ENCODE measurements at places on chromosomes 6 and 20.

DNA sequence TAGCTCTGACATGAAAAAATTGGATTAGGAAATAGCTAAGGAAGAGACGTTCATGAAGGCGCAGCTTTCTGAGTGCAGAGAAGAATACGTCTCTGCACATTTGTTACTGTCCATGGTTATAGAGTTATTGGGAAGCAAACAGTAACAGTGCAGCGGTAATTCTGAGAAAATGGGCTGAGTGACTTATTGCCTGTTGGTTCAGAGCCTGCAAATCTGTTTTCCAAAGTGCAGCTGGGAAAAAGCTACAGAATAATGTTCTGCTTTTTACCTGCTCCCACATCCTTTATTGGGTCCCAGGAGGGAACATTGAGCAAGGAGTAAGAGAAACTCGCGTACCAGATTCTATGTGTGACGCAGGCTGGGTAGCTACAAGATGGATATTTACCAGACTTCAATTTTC, 160.2 kb downstream of the BTBD3 start:
- DNase-seq: no peak

DNA sequence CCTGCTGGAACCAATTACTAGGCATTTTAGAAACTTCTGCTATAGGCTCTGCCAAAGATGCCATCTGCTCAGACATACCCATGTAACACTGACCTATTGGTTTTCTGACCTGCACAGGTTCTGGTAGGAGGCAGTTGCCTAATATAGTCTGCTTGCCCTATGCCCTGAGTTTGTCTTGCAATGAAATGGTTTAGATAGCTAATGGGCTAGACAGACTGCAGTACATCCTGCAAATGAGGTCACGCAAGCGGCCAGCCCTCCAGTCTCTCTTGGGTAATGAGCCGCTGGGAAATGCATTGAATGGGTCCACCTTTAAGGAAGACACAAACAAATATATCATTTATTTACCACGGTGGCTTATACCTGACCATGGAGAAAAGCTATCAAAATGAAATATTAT, 90.6 kb upstream of the B3GAT2 start:
- no peak for DNase-seq

- no peak for DNase-seq
Measured at GRCh38 chr6:166935353-166935752, 21.0 kb downstream of the RNASET2 start.

GRCh38 chr6:161110028-161110779, 118.6 kb downstream of the MAP3K4 start:
- no peak for DNase-seq

- no peak for DNase-seq
Measured at GRCh38 chr6:160990847-160991405, 643 bp upstream of the MAP3K4 start.
